ENCODE measurements at places on chromosomes 7 and 10.

DNA sequence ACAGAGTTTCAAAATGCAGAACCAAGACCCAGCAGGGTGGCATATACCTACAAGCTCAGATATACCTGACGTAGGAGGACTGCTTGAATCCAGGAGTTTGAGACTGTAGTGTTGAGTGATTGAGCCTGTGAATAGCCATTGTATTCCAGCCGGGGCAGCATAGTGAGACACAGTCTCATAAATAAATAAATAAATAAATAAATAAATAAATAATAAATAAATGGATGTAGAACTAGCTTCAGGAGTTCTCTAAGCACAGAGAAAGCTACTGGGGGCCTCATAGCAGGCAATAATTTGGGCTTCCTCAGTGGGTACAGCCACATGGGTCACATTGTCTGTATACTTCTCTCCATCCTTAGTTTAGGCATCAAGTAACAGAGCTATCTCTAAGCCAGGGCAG is 906.8 kb downstream of the LRMDA start:
- DNase-seq, result no peak

- peak; percentile 88 for DNase-seq
Observed at GRCh38 chr10:6052247-6053221, 9.6 kb downstream of the IL2RA start.

DNA sequence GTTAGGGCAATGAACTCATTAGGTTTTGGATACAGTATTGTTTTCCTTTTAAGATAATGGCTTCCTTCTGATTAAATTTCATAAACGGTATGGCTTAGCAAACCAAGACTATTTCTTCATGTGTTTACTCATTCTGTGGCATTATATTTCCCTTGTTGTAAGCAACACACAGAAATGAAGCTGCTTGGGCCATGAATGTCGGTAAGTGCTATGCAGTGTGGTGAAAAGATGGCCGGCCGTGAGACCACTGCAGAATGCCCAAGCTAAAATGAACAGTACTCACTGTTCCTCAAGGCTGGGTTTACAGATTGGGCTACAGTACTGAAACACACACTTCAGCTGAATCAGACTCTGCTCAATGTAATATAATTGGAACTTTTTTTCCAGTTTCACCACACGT is 8.1 kb downstream of the APBB1IP start:
- no peak for DNase-seq

GRCh38 chr10:123996302-123996701 is 97.1 kb downstream of the CHST15 start:
- DNase-seq, result no peak

- DNase-seq, result no peak
Observed at GRCh38 chr7:151814400-151815009, 62.4 kb downstream of the PRKAG2 start.

- no peak for DNase-seq
Observed at GRCh38 chr7:108480311-108480710, 24.1 kb upstream of the NRCAM start.

DNA sequence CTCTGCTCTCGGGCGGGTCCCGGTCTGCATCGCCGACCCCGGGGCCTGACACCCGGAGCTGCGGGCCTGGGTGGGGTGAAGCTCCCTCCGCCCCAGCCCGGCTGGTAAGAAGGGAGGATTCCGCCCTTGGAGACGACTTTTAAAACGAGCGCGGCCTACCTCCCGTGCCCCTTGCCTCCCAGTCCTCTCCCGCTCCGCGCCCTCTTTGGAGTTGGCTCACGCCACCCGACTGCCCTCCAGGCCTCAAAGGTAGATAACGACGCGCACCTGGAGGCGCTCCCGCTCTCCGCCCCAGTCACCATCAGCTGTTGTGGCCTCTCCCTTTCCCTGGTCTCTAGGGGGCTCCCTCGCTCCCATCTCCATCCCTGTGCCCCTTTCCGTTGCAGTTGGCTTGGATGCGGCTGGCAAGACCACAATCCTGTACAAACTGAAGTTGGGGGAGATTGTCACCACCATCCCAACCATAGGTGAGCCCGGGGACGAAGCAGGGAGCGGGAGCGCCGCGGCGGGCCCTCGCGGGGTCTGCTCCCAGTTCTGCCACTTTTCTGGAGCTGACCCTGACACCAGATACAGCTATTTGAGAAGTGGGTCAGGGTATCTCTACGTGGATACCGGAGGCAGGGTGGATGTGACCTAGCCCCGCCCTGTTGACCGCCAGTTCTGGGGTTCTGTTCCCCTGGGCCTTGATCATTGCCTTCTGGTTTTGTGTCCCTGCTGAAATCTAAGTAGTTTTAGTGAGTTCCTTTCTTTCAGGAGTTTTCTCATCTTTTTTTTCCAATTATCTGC is 679 bp downstream of the ARF5 start:
- peak; percentile 10 for DNase-seq

DNA sequence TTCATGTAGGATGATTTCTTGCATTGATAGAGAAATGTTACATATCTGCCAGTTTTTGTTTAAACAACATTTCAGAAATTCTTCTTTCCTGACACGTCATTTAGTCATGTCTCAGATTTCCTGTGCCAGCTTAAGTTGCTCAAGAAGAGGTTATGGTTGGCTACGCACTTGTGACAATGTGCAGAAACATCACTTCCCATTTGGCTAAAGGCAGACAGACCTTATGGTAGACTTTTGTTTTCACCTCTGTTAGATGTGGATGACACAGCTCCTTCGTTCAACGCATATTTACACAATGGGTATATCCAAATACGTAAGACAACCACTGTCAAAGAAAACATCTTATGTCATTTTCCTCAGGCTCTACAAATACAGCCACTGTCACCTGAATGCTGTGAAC is 125.8 kb downstream of the DOCK4 start:
- DNase-seq, result no peak

DNA sequence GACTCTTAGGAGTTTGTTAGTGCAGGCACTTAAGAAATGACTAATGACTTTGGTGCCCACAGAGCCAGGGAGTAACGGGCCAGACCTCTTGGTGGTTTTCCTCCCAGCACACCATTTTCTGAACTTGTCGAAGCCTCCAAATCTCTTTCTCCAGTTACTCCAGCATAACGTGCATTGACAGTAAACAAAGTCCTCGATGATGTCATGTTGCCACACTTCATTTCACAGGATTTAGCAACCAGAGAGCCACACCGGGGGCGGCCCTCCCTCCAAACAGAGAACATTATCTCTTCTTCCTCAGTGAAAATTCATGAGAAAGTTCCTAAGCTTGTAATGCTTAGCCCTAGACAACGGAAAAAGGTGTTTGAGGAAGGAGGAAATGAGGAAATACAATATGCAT is 4.0 kb upstream of the SVOPL start:
- DNase-seq, result no peak

DNA sequence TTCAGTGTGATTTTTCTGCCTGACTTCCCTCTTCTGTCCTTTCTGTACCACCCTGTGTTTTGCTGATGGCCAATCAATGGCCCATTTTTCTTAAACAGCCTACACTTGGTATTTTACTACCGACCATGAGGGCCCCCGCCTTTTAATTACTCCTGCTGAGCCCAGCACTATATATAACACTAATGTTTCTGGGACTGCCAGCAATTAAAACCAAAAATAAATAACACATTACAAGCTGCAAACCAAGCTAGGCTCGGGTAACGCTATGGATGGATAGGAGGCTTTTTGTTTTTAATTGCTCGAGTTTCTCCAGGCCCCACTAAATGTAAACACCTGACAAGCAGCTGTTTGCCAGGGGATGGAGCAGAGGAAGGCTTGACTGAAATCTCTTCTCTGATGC is 915.4 kb upstream of the AUTS2 start:
- no peak for DNase-seq

DNA sequence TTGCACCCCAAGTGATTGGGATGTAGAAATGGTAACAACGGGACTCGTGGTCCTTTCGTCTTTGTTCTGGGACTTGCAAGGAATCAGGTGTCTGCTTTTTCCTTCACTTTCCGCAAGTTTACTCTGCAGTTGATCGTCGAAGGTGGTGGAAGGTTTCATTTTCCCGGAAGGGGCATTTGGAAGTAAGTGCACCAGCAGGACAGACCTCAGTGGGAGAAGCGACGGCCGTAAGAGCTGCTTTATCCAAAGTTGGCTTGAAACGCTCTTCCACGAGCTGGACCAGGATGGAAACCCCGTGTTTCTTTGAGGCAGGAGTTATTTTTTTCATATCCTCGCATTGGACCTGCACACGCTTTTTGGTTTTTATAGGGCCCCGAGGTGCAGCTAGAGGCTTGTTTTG is 1.2 kb downstream of the BRI3 start:
- DNase-seq, result no peak

GRCh38 chr10:34433241-34434076 is 381.6 kb downstream of the PARD3 start:
- DNase-seq, result no peak

GRCh38 chr7:27241189-27242056 is 1.2 kb upstream of the EVX1 start:
- no peak for DNase-seq

DNA sequence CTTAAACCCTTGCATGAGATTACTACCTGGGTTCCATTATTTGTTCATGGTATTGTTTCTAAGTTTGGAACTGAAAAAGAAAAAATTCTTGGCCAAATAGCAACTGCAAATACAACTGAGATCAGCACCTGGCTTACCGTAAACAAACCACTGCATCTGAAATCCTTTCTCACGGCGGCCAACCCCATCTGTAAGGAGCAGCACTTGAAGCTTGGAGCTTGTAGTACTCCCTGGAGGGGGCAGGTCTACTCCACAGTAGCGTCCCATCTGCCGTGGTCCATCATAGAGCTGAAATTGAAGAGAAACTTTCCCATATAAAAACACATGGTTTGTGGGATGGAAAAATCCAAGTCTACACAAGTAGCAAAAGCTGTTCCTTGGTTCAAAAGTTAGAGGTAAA is 109.9 kb downstream of the CUBN start:
- no peak for DNase-seq

- no peak for DNase-seq
Observed at GRCh38 chr10:101029520-101030295, 1.2 kb downstream of the PDZD7 start.

DNA sequence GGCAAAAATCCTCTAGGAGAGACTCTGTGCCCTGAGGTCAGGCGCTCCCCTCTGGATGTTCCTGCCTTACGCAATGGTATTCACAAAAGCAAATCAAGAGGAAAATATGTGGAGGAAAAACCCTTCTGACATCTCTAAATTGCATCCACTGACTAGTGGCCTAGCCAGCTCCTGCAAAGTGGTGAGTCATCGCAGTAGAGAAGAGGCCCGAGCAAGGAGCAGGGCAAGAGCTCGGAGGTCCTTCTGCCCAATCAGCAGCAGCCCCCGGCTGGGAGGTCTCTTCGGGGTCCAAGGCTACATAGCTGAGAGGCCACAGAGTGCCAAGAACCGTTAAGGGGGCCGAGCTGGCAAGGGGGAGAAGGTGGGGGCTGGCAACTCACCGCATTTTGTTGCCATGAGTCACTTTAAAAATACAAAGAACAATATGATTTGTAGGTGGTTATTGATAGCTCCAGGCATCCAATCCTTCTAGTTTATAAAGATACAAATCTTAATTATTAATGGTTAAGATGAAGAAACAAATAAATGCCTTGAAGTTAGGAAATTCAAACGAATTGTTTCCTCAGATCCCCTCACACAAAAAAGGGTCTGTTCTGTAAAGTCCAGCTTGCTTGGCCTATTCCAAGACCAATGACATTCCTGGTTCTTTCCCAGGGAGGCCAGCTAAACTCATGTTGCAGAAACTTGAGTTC is 161.6 kb downstream of the PKD1L1 start:
- no peak for DNase-seq

DNA sequence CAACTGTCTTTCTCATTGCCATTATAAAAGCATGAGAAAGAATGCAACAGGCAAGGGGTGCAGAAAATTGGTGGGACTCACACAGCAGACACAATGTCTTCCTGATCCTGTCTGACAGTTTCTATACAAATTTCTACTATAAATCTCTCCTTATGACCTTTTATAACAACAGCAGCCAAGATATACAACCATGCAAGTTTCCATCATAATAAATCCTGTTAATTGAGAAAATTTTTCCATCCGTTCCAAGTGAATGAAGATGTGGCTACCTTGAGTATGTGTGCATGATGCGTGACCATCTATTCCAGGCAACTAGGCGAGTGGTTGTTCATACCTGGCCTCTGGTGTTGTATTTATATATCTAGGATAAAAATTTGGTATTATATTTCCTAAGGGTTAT is 216.7 kb downstream of the BBS9 start:
- no peak for DNase-seq

GRCh38 chr7:53100091-53100490 is 64.7 kb downstream of the POM121L12 start:
- no peak for DNase-seq

DNA sequence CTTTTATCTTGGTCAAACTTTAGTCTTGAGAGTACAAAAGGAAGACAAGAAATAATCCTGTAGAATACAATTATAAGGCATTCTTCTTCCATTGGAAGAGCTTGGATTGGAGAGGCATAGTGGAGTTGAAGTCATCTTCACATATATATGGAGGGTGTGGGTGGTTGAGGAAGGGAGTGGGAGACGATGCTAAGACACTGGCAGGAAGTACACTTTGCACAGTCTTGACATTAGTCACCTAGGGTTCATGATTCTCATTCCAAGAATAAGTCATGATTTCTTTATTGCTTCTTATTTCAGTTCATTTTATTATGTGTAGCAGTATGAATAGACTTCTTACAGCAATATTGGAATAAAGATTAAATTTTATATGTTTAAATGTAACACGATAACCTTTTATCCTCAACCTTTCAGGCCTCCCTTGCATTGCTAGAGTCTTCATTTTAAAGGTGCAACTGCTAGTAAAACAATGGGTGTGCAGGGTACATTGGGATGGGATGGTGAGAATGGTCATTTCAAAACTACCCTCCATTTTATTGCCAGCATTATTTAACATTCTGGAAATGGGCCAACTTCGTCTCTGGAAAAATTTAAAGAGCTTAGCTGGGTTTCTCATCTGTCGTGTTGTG is 12.3 kb upstream of the SLC26A3 start:
- peak; percentile 31 for DNase-seq

DNA sequence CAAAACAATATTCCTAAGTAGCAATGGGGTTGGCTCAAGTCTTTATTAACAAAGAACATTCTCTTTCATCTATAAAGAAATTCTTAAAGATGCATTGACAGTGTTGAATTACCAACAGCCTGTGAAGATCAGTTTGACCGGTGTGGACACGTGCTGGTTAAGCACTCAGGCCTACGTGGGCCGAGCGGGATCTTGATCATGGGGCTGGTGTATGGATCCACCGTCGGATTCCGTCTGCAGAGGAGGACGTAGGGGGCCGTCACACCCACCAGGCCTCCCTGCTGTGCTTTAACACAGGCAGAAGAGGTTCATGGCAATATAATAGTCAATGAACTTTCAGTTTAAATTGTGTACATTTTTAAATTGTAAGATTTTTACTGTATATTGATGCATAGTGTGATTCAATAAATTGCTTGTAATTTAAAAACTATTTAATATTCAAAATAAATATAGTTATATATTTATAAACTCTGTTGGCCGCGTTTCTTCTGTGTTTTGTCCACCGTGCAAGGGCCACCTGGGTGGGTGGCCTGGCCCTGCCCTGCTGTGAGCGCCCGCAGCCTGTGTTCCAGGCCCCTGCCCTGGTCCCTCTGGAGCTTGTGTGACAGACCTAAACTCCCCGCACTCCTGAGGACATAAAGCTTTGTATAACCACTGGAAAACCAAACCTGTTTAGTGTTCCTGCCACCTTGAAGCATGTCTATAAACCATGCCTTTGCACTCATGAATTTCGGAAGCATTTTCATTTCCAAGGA is 1.9 kb upstream of the BHLHA15 start:
- no peak for DNase-seq

Data from stimulated activated CD4-positive, alpha-beta T cell treated with anti-CD3 and anti-CD28 coated beads, Interleukin-1b, Interleukin-23, amount 100 ng/mL, for 48 hours (primary cell).